ENCODE measurements at places on chromosomes 11 and 22.

- no peak for DNase-seq
These were observed 118.0 kb downstream of the KCNQ1 start for GRCh38 chr11:2562890-2563212.

- no peak for DNase-seq
These were observed 9.8 kb upstream of the SLC39A13 start for GRCh38 chr11:47398551-47398950.

DNA sequence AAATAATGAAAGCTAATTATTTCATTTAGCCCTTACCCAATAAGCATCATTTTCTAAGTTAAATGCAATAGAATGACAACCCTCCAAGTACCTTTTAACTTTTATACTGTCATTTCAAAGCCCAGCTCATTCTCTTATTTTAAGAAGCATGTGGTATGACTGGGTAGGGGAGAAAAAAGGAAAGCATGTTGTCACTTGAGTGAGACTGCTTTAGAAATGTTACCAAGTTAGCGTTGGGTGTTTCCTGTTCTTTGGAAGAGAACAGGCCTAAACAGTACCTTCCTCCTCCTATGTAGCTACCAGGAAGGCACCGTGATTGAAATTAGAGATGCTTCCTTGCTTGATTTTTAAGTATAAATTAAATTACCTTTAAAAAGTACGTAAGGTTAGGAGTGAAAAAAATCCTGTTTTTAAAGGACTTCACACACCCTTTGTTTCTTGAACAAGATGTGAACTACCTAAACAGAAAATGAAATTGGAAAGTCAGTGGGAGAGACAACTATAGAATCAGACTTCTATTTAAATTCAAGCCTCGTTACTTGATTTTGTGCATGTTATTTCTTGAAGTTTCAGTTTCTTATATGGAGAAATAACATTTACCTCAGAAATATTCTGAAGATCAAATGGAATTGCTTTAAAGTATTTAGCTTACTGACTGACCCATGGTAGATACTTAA, 741 bp upstream of the CNTF start:
- no peak for DNase-seq

GRCh38 chr11:64661146-64661545, 61.9 kb downstream of the NRXN2 start:
- no peak for DNase-seq

- no peak for DNase-seq
These were observed 12.7 kb downstream of the TMEM41B start for GRCh38 chr11:9301720-9302119.

- DNase-seq = no peak
These were observed 127.1 kb downstream of the KCNQ1OT1 start for GRCh38 chr11:2572491-2573239.

DNA sequence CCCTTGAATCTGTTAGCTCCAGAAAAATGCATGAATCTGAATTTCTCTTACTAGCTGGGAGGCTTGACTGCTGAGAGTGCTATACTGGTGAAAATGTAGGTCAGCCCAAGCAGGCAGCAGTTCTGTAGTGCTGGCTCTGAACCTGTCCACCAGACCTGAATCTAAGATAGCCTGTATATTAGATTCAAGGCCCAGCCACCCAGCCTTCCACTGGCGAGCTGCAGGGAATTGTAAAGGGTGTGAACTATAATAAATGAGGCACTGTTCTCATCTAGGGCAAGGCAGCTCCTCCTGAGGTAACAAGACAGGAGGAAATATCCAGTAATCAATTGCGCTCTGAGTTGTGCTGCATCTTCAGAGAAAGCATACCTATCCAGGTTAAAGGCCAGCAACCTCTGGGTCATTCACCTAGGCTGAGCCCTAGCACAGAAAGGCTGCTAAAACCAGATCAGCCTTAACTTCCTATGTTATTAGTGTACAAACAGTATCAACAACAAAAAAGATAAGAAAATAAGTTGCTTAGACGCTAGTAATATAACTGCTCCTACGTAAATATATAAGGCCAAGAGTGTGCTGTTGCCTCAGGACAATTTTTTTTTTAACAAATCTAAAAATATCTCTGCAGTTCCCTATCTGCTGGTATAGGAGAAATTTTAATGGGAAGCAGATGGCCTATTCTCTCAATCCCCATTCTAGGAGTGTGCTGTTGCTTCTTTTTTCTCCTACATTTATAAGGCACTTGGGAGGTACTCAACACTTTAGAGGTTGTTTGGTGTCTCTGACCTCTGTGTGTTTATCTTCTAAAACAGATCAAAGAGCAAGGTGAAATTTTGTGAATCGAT, 63.0 kb downstream of the RELT start:
- no peak for DNase-seq

DNA sequence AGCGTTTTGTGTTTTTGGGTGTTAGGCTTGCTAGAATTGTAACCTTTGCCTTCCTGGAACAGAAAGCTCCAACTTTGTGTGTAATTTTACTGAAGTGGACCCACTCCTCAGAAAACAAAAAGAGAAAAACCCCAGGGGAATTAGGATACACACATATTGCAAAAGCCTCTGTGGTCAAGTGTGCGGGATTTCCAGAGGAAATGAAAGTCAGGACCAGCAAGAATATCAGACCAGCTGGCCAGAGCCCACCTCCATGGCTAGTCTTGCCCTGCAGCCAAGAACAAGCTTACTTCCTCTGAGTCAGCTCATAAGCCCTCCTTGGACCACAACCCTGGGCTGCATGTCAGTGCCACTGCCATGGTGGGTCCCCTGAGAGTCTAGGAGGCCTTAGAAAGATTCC, 37.0 kb upstream of the FTH1 start:
- DNase-seq = no peak

GRCh38 chr11:128098781-128099180, 488.6 kb downstream of the ETS1 start:
- DNase-seq = no peak

DNA sequence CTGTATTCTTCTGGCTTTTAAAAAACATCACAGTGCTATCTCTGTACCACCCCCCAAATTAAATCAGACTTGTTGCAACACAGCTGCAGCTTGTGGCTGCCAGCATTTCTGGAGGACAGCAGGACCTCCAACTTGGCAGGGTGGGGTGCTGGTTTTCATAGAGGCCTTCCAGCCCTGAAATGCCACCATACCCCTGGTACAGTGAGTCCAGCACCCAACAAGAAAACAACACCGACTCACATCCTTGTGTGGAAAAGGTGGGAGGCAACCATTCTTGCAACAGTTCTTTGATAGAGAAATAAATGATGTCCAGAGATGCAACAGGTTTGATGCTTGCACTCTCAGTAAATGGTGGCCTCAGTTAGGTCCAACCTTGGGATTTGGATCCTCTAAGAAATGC, 96.0 kb downstream of the ABTB2 start:
- no peak for DNase-seq

- DNase-seq = no peak
These were observed 148.4 kb downstream of the ME3 start for GRCh38 chr11:86523738-86524619.

DNA sequence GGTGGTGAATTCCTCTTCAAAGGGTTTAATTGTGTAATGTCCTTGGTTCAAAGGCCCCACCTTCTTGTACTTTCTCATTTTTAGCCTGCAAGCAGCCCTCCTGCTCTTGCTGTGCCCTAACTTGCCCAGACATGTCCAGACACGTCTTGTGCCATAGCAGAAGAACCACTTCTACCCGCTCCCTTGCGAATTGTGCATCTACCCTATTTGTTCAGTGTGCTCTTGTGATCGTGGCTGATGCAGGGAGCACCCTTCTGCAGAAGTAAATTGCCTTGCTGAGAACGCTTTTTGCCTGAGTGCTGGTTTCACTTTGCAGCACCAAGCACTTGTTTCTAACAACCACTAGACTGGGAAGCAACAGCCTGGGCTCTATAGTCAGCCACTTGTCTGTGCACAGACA, 249.4 kb downstream of the SBF2 start:
- no peak for DNase-seq

GRCh38 chr22:50030297-50031188, 18.0 kb upstream of the IL17REL start:
- peak; percentile 77 for DNase-seq

- DNase-seq = no peak
These were observed 61.3 kb upstream of the ANO1 start for GRCh38 chr11:70016666-70017367.

- no peak for DNase-seq
These were observed 963 bp upstream of the ADORA2A start for GRCh38 chr22:24426436-24426835.

DNA sequence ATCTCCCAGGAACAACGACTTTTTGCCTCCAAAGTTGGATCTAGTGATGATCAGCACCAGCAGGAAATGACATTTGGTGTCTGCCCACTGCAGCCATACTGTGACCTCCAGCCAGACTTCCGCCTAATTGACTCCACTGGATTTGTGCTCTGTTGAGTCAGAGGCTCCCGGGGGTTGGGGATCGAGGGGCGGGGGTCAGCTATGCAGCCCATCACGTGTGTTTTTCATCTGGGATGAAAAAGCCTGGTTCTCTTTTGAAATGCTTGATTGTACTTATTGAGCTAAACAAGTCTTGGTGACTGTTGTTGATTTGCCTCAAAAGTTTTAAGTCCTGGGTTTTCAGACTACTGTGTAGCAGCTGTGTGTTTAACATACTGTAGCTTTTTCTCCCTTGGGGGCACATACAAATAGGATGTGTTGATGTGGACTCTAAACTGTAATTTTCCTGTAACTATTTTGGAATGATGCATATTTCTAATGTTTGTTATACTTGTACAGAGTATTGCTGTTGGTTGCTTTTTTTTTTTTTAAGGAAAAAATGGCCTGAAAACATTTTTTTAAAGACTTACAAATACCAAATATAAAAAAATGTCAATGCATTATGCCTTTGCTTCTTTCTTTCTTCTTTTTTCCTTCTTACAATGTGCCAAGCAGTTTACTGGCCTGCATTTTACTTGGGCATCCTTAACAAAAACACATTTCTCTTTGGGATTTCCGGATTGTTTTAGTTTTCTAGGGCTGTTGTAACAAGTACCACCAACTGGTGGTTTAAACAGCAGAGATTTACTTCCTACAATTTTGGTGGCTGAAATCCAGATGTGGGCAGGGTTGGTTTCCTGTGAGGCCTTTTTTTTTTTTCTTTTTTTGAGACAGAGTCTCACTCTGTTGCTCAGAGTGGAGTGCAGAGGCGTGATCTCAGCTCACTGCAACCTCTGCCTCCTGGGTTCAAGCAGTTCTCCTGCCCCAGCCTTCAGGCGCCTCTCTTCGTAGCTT, 46.1 kb upstream of the OR4B1 start:
- DNase-seq = no peak

- no peak for DNase-seq
These were observed 23.2 kb downstream of the AMOTL1 start for GRCh38 chr11:94791216-94791889.

- DNase-seq = no peak
These were observed 44.3 kb upstream of the CEP126 start for GRCh38 chr11:101870510-101870909.

DNA sequence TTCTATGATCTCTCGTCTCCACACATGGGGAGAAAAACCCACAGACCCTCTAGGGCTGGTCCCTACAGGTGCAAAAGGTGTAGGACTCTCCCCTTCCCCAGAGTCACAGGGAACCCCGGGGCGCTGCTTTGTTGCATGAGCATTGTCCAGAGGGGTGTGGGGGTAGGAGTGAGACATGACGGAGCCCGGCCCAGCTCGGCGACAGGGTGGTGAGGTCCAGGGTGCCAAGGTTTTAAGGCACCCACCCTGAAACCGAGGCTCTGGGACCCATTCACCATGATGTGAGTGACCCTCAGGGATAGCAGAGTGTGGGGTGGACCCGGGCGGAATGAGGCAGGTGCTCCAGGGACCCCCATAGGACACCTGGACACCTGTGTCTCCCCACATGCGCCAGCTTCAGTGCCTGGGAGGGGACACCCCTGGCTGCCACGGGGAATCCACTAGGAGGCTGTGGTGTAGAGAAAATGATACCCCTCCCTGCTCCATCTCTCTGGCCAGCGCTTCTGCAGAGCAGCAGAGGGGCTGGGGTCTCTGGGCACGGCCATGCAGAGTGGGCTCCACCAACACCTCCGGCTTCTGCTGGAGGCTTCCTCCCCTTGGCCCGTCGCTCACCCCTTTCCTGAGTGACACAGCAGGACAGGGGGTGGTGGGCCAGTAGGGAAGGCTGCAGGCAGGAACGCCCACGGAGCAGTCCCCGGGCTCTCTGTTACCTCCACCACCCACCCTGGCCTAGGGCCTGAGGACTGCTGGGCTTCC, 15.2 kb downstream of the KRTAP5-5 start:
- DNase-seq = no peak

- no peak for DNase-seq
These were observed 47.6 kb upstream of the KCNQ1OT1 start for GRCh38 chr11:2747248-2748027.

DNA sequence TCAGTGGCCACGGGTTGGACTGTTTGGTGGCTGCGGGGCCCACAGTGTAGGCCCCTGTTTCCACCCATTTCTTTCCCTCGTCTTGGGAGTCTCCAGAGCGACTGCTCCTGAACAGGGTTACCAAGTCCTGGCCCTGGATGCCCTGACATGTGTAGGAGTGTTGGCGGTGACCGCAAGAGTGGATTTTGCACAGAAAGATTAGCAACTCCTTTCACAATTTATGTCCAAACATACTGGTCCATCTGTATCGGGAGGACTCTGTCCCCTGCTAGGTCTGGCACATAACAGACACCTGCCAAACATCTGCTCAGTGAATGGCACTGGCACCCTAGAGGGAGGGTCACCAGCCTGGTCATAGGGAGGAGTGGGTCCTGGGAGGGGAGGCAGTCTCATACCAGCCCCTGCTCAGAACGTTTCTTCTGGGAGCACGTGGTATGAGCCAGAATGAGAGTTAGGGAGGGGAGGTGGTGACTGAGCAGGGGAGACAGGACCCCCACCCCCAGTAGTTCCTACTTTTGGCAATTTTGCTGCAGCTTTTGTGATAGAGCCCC, 3.4 kb upstream of the APOA1 start:
- DNase-seq = no peak

GRCh38 chr11:35619116-35619854, 1.0 kb downstream of the FJX1 start:
- DNase-seq = no peak

- no peak for DNase-seq
These were observed 289.7 kb downstream of the ST3GAL4 start for GRCh38 chr11:126645186-126645585.

DNA sequence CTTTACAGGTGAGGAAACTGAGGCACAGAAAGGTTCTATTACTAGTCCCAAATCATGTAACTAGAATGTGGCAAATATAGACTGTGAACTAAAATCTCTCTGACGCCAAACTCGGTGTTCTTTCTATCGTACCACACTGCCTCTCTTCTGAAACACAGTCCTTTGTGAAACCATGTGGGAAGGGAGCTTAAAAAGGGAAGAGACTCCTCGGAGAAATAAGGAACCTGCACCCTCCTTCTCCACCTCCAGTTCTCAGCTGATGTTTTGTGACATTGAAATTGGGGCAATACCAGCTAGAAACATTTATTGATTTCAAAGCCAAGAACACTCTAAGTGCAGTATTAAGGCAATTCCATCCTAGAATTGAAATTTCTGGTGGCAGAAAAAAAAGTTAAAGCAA, 76.4 kb upstream of the DRD2 start:
- DNase-seq = no peak

- no peak for DNase-seq
These were observed at the start of gene TRPC6 for GRCh38 chr11:101583251-101584128. Gene TRPC6, minus strand, starts transcription at chr11:101584007. Its CDS starts 504 bp downstream, at chr11:101583503.

DNA sequence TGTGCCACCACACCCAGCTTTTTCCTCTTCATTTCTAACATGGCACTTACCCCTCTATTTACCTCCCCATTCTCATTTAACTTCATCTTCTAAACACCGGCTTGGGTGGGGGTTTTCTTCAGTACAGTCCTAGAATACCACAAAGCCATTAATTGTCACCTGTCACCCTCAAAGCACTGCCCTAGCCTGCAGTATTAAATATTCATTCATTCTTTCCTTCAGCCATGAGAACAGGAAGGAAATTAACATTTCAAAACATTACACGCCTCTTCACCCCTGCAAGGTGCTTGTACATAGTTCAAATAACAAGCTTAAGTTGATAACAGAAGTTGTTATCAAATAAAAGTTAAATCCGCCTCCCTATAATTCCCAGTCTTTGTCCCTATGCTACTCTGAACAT, 10.7 kb upstream of the VPS37C start:
- DNase-seq = no peak

Measured in activated T-helper 1 cell treated with anti-CD3 and anti-CD28 coated beads, Interleukin-2, amount 50 U/mL, for 16 hours (primary cell).